ENCODE measurements at places on chromosomes 2 and 18.

DNA sequence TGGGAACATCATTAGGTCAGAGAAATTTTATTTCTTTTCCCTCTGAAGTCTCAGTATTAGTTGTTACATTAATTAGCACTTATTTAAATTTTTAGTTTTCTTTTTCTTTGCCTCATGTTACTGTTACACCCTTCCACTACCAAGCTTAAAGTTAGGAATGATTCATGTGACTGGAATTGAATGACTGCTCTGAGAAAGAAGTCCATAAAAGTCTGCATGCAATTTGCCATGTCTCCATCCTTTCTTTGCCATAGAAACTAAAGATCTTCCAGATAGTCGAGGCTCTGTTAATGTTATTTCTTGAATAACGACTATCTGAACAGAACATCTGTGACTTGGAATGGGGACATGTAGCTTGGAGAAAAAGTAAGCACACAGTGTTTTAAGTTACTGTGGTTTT is 1269.8 kb upstream of the PIK3C3 start:
- no peak for DNase-seq

DNA sequence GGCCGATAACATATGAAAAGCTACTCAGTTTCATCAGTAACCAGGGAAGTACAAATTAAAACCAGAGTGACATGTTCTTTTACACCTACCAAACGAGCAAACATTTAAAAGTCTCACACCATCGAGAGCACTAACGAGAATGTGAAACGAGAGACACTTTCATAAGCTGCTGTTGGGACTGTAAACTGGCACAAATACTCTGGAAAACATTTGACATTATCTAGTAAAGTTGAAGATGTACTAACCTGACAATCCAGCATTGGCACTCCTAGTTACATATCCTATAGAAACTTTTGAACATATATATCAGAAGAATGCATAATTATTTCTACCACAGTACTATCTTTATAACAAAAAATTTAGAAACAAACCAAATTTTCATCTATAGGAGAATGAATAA is 28.1 kb downstream of the NBAS start:
- DNase-seq, result no peak

DNA sequence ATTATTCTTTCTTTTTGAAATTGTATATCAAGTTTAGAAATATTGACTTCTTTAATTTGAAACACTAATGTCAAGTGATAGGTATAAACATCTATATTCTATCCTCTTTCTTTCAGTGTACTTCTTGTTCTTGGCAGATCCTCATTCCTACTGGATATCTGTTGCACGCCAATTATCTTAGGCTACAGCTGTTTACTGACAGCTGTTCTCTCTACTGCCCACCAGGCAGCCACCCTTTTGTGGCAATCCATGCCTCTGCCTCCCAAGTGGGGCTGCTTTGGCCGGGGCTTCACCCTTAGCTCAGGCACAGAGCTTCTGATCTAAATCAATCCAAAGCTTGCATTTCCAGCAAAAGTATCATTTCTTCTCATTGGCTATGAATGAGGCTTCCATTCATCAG is 50.6 kb upstream of the ITSN2 start:
- no peak for DNase-seq

DNA sequence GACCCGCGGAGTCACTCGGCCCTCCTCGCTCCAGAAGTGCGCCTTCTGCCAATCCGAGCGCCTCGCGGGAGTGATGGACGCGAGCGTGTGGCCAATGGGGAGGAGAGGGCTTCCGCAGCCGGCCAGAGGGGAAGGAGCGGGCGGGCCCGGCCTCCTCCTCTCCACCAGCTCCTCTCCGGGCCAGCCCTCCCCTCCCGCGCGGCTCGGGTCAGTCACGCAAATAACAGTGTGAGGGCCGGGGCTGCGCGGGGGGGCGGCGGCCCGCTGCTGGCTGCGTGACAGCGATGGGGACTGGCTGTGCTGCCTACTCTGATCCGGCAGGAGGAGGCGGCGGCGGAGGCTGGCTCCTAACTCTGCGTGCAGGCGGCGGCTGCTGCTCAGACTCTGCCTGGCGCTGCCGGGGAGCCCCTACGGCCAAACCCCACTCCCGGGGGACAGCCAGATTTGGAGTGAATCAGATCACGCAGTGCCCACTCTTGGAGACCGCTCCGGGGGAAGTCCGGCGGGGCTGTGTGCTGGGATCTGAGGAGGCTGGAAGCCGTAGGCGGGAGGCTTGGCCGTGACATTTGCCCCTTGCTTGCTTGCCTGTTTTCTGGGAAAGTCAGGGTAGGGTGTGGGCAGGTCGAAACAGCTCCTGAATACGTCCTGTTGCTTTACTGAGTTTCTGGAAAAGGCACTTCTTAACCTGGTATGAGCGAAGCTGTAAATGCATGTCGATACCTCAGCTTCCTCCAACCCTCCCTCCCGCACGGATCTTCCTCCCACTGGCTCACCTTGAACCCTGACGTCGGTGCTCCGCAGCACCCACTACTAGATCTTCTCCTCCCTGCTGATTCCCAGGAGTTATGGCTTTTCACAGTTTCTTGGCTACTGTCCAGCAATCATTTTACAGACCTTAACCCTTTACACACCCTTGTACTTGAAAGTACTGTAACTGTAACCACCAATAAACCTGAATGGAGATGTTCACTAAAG is 97.9 kb upstream of the SERTAD2 start:
- peak; percentile 100 for DNase-seq

DNA sequence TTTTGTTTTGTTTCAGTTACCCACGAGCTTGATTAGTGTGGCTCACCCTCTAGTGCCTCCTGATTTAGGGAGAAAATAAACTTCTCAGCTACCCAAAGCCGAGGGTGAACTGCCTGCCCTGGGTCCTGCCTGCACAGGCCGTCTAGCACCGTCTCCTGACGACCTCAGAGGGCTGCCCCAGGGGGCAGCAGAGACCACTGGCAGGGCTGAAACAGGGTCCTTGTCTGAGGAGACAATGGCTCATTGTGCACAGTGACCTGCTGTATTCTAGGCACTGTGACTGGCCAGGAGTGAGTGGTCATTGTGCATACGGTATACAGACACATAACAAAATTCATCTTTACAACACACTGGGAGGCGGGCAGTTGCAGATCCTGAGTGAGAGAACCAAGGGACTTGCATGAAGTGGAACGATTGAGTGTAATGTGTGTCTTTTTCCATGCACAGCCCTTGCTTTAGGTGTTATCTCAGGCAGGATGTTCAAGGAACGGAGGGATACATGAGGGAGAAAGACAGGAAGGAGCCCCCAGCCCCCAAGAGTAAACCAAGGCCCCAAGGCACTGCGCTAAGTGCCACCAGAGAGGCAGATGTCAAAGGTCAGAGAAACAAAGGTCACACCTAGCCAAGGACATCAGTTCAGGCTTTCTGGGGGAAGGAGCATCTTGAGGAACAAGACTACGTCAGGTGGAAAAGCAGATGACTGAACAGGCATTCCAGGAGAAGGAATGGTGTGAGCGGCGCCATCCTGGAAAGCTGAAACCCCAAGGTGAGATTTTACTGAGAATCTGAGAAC is 421.3 kb downstream of the LPIN1 start:
- DNase-seq, result no peak

DNA sequence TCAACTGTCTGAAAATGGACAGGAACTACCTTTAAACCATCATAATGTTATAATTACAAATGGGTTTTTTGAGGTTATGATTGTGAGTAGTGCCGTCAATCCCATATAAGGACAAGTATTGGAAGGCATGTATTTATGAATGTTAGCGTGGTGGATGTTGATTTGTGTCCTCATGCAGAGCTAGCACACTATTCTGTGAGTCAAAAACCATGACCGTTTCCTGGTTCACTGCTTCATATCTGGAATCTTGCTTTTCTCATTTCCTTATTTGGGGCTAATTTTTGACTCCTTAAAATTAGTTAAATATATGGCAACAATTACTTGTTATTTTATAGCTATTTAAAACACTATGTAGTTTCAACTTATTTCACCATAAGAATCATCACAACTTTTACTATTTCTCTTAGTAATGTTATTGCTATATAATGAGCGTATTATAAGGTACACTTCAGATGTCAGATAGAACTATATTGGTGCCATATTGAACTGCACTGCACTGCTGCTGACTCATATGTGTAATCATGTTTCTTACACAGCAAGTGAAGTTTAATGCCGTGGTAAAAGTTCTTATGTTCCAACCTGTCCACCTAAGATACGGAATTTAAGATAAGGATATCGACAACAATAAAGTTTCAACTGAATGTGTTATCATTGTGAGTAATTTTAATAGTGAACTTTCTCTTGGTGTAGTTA is 192.8 kb downstream of the PTGR3 start:
- DNase-seq, result no peak
